Fibroblast of skin of abdomen (primary cell): ENCODE measurements at places on chromosomes 2 and 18.

DNA sequence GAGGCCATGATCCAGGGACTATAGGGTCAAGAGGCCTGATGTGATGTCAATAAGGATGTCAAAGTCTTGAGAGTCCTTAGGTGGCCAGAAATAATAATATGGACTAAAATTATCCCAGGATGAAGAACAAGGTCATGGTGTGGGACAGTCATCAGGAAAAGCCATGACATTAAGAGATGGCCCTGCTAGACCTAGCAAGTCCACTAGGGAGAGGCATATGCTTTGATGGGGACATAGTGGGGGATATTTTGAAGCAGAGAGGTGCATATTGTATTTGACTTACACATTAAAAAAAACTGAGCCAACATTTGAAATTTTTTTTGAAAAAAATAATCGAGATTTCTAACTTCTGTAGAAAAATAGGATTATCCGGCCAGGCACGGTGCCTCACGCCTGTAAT lies 53.3 kb upstream of the CXCR4 start:
- DNase-seq, result no peak

DNA sequence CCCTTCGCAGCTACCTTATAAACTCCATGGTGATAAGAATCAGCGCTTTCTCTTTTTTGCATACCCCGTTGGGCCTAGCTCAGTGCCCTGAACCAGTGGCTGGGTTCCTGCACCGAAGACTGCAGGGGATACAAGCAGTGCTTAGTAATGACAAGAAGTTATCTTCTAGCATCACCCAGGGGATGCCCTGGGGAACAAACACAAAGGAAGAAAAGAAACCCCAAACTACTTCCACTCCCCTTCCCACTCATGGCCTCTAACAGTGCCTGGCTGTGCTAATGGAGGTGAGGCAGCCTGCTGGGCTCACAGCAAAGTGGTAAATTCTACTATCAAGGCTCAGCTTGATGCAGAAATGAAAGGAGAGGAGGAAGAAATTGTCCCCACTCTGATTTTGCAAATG lies 314.7 kb downstream of the TXNL1 start:
- DNase-seq, result no peak

- DNase-seq, result no peak
These were observed 140.6 kb downstream of the CCDC148 start for GRCh38 chr2:158315803-158316414.

GRCh38 chr2:71546777-71547281 lies 93.5 kb downstream of the DYSF start:
- no peak for DNase-seq

- DNase-seq, result no peak
These were observed 89.6 kb downstream of the ACAA2 start for GRCh38 chr18:49723648-49724180.

DNA sequence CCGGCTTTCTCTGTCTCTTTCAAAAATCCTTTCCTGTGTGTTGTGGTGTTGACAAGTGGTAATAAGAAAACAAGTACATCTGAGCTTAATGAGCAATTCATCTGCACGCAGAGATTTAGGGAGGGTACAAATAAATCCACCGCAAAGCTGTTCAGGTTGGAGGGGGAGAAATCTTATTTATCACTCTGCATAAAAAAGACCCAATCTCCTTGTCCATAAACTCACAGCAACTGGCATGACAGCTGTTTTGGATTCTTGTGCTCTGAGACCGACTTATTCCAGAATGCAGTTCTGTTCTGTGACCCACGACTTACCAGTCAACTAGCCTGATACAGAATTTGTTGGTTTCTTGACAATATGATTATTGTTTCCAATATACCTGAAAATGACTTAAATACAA lies 380.1 kb downstream of the SOX11 start:
- DNase-seq, result no peak

- peak; percentile 68 for DNase-seq
These were observed 2.1 kb upstream of the TSPYL6 start for GRCh38 chr2:54258166-54258565.

DNA sequence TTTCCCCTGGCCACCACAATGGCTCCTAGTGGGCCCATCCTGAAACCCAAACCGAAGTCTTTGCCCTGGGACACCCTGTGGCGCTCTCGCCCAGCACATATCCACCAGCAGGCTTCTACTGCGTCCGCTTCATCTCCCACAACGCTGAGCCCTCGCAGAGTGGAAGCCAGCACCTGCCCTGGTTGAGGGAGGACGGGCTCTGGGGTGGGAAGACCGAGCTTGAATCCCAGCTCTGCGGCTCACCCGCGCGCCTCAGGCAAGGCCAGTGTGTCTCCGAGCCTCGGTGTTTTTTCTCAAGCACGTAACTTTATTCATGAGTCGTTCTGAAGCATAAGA lies 15.6 kb downstream of the KLF11 start:
- no peak for DNase-seq

DNA sequence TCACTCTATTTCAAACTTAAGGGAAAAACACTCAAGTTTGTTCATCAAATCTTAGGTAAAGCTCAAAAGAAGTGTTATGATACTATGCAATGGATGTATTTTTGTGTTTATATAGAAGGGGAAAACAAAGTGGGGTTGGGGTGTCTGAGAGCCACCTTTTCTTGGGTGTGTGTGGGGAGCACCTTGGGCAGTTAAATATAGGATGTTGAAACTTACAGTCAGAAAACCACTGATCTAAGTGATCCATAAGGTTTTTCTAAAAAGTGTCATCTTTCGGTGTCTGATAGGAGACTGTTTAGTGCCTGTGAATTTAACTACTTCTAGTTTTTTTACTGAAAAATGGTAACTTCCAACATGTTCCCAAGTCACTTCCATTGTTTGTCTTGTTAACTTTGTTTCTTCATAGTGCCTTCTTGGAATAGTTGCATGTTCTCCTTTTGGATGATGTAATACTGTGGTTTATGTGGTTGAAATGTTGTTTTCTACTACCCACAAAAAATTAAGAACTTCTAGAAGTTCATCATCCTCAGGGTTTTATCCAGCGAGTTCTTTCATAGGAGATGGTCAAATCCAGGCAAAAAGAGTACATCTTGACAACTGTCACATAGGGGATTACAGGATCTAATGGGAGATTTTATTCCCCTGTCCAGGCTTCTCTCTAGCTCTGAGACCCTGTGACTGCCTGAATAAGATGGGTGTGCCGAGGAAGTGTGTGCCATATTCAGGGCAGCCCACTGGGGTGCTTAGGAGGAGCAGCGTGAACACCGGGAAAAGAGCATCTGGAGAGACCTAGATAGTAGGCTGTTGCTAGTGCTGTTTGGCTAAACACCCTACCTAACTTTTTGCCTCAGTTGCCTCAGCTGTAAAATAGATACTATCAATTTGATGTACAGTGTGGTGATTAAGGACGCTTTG lies 46.2 kb downstream of the CAB39 start:
- DNase-seq, result peak; percentile 85

GRCh38 chr2:95166065-95166763 lies 605 bp downstream of the ZNF2 start:
- no peak for DNase-seq

DNA sequence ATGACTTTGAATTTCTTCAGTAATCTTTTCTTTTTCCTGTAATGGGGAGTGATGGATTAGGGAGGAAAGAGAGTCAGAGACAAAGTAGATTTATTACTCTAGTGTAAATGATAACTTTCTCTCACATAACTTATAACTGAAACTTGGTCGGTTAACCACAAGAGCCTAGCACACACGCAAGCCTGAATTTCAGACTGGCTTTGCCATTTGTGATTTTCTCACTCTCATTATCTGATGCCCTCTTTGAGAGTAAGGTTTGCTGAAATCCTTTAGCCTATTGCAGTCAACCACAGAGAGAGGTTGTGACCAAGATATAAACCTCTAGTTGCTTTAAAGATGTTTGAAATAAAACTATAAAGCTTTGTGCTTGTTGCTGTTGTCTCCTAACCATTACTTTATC lies 117.9 kb upstream of the NETO1 start:
- no peak for DNase-seq

GRCh38 chr18:37568671-37569070 lies 3.1 kb upstream of the CELF4 start:
- no peak for DNase-seq

- no peak for DNase-seq
These were observed 19.9 kb upstream of the SPRED2 start for GRCh38 chr2:65452150-65452895.

GRCh38 chr2:74575320-74575719 lies 20.8 kb downstream of the DOK1 start:
- DNase-seq, result no peak

DNA sequence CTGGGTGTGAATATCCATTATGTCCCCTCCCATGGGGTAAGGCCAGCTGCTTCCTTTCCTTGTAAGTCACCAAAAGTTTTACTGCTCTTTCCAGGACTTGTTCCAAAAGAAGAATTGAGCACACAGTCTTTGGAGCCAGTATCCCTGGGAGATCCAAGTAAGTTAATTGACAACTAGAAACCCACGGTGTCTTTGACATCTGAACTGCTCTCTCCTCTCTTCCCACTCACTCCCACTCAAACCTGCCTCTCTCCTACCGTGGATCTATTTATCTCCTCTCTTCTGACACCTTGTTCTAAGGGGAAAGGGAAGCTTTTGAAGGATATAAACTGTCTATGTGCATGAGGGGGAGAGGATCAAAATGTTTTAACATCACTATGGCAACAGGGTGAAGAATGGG lies 86.7 kb downstream of the VIT start:
- DNase-seq, result no peak

DNA sequence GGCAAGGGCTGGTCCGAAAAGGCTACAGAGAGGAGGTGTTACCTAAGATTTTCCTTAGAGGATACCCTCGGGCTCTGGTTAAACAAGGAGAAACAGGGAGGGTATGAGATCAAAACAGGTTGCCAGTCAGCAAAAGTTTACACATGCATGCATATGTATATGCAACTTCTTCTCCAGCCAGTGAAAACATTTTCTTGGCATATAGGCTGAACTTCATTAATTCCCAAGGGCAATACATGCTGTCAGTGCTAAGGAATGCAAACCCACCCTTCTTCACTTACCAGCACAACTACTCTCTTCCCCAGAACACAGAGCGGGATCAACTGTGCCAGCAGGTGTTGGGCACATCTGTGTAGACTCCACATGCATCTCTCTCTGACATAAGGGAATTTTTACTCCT lies 176.0 kb downstream of the GFPT1 start:
- DNase-seq, result no peak

GRCh38 chr18:25278394-25278793 lies 73.6 kb downstream of the ZNF521 start:
- DNase-seq, result no peak
